ENCODE measurements at places on chromosomes 16 and 17.

DNA sequence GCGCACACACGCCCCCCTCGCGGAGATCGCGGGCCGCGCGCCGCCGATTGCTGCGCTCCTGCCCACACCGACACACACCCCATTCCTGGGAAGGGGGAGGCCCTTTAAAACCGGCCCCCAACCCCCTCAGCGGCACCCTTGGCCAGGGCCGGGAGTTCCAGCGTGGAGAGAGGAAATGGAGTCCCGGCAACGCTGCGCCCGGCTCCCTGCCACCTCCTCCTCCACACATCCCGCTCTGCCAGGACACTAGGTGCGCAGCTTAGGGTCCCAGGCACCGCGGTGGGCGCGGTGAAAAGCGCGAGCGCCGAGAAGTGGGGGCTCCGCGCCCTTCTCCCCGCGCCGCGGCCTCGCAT lies 397 bp downstream of the CDC42EP4 start:
- peak; percentile 27 for ATAC-seq

DNA sequence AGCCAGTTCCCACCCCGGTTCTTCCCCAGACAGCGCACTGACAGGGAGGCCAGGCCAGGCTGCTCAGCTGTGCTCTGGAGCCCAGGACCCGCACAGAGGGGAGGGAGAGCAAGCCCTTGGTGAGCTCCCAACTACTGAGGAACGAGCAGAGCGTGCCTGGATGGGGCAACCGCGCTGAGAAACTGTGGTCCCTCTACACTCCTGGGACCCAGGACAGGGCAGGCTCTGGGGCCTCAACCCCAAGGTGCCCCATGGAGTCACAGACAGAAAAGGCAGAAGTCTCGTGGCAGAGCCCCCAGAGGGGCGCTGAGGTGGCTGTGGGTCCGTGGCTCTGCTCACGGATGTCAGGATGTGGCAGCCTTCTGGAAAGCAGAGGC lies 16.3 kb downstream of the SLX4 start:
- ATAC-seq: no peak

DNA sequence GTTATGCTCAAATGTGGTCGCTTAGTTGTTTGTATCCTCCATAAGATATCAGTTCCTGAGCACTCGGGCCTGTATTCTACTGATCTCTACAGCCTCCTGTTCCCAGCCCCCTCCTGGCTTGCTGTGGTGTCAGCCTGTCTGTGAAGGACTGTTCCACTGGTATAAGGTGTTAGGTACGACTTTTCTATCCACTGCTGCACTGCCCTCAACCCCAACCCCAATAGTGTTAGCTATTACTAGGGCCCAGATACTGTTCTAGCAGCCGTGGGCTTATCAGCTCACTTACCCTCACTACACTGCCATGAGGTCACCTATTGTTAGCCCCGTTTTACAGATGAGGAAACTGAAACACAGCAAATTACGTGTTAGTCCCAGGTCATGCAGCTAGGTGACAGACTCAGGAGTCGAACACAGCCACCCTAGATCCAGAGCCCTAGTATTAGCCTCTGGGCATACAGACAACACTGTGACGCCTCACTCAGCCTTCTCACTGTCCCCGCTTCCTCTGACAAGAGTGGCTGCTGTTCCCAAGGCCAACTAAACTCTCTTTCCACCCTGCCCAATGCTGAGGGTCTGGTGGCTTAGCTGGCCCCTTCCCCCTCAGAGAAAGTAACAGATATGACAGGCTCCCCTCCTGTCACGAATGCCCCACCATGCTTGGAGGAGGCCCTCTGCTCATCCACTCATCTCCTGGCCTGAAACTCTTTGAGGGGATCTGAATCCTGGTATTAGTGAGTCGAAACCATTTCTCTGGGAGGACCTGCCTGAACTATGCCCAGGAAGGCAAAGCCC lies 25.6 kb upstream of the ZNF652 start:
- ATAC-seq: no peak

DNA sequence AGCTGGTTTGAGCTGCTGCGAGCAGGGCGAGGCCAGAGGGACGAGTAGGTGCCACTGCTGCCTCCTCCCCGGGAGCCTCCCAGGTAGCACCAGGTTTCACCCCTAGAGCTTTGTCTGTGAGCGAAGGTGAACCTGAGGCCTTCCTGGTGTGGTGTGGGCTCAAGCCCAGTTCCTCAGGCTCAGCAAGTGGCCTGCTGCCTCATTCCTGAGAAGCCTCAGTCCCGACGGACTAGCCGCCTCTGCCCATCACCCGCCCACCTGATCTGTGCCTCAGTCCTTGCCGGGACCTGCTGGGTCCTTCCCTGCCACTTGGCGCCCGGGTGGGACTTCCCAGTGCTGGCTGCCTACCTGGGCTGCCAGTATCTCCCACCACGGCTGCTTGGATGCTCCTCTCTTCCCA lies 1.7 kb downstream of the NLRC3 start:
- ATAC-seq: no peak

GRCh38 chr17:43906951-43907424 lies 348 bp downstream of the MPP2 start:
- no peak for ATAC-seq

- no peak for ATAC-seq
Measured at GRCh38 chr17:36609498-36609862, 8.1 kb downstream of the MRM1 start.

DNA sequence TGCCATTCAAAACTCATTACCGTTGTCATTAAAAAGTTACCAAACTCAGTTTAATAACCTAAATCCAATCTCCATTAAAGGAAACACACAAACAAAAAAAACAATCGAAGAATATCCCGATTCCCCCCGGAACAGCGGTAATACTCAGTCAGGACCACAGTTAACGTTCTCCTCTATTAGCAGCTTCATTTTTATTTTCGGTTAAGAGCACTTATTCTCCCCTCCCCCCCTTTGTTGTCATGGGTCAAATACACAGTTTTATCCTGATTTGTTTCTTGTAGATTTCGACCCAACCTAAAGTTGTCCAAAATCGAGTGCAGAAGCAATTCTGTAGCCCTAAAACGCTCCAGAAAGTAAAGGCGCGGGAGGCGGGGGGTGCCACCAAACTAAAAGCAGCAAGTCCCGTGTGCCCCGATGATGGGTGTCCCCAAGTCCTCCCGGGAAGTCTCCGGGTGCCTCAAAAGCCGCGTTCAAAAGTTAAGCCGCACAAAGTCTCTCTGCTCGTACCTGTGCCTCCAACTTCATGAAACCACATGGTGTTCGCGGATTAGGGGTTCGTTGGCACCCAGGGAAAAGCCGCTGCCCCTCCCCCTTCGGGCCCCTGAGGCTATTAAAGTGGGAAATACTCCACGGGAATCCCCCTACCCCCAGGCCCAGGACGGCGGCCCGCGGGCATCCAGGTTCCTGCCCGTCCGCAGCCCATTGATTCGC lies 996 bp downstream of the SUMO2 start:
- no peak for ATAC-seq

GRCh38 chr17:44049294-44050060 lies 17.0 kb downstream of the LSM12 start:
- ATAC-seq: no peak

DNA sequence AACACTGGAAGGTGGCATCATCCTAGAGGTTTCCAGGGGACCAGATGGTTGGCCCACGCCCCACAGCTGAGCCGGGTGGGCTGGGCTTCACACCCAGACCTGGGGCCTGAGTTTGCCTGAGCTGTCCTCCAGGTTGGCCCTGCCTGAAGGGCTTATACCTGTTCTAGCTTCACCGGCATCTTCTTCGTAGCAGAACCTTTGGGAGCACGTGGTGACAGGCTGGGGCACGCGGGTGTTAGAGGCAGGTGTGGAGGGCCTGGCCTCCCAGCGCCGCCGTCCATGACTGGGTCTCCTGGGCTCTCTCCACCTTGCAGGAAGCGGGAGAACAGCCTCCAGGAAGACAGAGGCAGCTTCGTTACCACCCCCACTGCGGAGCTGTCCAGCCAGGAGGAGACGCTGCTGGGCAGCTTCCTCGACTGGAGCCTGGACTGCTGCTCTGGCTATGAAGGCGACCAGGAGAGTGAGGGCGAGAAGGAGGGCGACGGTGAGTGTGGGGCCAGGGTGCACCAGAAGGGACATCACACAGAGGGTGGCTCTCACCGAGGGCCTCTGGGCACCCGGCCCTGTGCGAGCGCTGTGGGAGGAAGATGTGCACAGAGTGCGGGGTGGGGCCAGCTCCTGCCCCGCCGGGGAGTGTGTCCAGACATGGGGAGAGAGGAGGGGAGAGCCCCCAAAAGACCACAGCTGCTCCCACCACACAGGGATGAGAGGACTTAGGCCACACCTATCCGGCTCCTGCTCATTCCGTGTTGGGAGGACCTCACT lies 4.6 kb upstream of the TEDC2 start:
- ATAC-seq: no peak

- ATAC-seq: no peak
Measured at GRCh38 chr17:59619035-59619297, 729 bp upstream of the CLTC start.

DNA sequence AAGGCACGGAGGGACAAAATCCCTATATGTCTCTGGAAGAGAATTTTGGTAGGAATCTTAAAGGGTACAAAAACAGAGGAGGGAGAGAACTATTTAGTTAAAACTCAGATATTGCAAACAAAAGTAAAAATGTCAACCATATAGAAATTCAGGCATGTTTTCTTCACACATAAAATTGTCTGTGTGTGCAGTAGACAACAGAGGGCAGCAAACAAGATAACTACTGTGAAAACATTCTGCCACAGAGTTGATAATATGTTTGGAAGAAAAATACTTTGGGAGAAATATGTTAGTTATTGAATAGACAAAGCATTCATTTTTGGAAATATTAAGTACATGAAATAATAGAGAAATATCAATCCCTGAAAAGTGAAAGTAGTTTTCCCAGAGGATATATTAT lies 56.2 kb downstream of the SNX11 start:
- ATAC-seq: no peak

- ATAC-seq: no peak
Measured at GRCh38 chr17:77497578-77497934, 356.8 kb downstream of the SEC14L1 start.

GRCh38 chr16:87417528-87417910 lies 25.4 kb downstream of the MAP1LC3B start:
- no peak for ATAC-seq

DNA sequence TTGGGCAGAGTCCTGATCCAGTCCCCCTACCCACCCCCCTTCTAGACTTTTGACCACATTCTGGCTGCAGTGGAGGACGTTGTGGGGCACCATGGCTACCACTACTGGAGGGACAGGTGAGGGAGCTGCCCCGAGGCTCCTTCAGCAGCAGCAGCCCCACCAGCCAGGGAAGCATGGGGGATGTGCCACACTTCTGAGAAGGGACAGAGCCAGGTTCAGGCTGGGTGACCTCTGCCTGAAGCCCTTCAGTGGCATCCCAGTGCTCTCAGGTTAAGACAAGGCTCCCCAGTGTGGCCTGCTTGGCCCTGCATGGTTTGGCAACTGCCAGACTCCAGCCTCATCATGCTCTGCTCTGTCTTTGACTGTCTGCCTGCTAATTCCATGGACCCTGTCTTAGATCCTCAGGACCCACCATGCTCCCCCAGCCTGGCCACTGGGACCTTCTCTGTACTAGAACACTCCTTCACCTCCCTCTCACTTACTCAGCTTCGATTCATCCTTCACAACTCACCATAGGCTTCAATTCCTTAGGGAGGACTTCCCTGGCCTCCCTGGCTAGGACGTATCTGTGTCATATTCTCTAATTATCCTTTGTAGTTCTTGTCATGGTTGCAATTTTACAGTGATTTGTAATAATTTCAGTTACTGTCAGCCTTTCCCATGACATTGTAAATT lies 8.8 kb downstream of the SLC9A5 start:
- no peak for ATAC-seq

DNA sequence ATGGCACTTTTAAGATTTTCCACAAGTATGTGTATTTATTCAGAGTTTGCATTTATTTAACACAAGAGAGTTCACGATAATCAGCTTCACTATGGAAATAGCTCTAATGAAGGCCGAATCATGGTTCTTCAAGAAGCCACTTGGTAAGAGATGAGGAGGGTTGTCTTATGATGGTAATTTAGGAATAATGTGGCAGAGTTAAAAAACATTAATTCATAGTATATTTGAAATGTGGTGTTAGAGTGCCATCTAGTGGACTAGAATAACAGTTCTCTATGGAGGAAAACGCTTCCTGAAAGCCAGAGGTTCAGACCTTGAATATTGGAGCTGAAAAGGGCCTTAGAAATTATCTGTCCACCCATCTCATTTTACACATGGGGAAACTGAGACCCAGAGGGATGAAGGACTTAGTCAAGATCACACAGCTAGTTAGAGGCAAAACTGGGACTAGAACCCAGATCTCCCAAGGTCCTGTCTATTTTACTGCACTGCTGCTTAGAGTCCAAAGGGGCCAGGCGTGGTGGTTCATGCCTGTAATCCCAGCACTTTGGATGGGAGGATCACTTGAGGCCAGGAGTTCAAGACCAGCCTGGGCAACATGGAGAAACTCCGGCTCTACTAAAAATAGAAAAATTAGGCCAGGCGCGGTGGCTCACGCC lies 33.8 kb upstream of the KPNB1 start:
- ATAC-seq: peak; percentile 35

- ATAC-seq: peak; percentile 28
Measured at GRCh38 chr16:57985204-57986181, 14.6 kb upstream of the CNGB1 start.

DNA sequence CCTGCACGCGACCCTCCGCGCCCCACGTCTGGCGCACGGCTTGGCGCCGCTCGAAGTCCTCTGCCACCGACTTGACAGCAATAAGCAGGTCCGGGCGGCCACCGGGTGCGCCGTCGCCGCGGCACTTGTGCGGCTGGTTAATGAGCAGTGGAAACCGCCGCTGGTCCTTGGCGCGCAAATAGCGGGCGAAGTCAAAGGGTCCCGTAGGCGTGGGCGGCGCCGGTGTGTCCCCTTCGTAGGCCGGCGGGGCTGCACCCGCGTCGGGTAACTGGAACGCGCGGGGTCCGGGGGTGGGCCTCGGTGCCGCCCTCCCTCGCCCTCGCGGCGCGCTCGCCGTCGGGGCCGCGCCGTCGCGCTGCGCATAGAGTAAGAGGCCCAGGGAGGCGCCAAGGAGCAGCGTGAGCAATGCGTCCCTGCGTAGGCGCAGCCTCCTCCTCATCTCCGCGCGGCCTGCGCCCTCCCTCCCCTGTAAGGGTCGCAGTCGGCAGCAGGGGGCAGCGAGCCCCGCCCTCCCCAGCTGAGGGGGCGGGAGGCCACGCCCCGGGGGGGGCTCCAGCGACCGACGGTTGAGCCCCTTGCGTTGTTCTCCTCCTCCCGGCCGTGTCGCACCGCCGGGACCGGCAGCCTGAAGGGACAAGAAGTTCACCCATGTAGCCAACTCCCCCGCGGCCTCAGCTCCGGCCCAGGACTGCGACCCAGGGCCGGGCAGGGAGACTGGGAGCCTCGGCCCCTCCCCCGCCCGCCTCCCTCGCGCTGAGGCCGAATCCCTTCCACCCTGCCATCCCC lies 558 bp downstream of the B3GNT9 start:
- peak; percentile 57 for ATAC-seq
